ENCODE measurements at places on chromosomes 6 and 20. TPM values are rescaled to one million over a fixed set of nuclear protein-coding genes. Genes with fewer than 3 reads are reported as not detected.

ACSS1 gene
- 3.2 TPM for total RNA-seq

RAD21L1 gene
- total RNA-seq, result 0.52 TPM

COL20A1 gene
- not detected for total RNA-seq

RFX6 gene
- not detected for total RNA-seq

DDX43 gene
- 0.08 TPM for total RNA-seq

OR12D3 gene
- not detected for total RNA-seq

VNN1 gene
- not detected for total RNA-seq

GPX5 gene
- total RNA-seq, result not detected

NOTCH4 gene
- total RNA-seq, result 3.2 TPM

PDYN gene
- total RNA-seq, result not detected

TOP1 gene
- 54.9 TPM for total RNA-seq

SPAG4 gene
- 23.7 TPM for total RNA-seq

MCM8 gene
- total RNA-seq, result 4.2 TPM

CNBD2 gene
- total RNA-seq, result 3.4 TPM

OPRM1 gene
- not detected for total RNA-seq

CCDC167 gene
- 69.9 TPM for total RNA-seq

RRAGD gene
- total RNA-seq, result 0.16 TPM

LY86 gene
- total RNA-seq, result not detected

FAXC gene
- total RNA-seq, result 3.8 TPM

CLDN20 gene
- total RNA-seq, result not detected

MACROD2 gene
- total RNA-seq, result 0.96 TPM

SLC12A5 gene
- not detected for total RNA-seq

ZNF184 gene
- total RNA-seq, result 6.6 TPM

UBE2J1 gene
- total RNA-seq, result 40.1 TPM

MYLK4 gene
- total RNA-seq, result 0.24 TPM

SDC4 gene
- total RNA-seq, result 176 TPM

ZC2HC1B gene
- total RNA-seq, result not detected

TPD52L1 gene
- total RNA-seq, result 5.2 TPM
